ENCODE measurements at places on chromosomes 1 and 21. TPM values are rescaled to one million over a fixed set of nuclear protein-coding genes. Genes with fewer than 3 reads are reported as not detected.
A peak's percentile ranks its signal among the peaks of the same experiment; 100 is the strongest.

DNA sequence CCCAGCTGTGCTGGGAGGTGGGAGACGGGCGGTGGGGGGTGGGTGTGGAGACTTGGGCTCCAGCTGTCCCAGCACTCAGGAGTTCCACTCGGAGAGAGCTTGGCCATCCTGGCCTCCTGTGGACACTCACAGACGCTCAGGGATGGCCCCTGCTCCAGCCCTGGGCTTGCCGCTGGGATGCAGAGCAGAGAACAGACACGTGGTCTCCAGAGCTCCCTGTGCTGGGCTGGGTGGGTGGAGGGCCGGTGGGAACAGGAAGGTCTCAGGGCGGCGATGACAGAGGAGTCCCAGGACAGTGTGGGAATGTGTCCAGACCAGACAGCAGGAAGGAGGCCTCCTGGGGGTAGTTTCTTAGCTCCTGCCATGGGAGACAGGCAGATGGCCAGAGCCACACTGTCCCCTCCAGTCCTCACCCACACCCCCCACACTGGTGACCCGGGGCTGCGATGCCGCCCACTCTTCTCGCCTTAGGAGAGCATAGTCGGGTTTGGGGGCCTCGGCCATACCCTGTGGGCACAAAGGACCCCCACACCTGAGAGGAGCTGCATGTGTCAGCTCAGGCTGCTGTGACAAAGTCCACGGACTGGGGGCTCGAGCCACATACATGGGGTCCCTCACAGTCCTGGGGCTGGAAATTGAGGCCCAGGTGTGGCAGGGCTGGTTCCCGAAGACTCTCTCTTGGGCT, 2.0 kb downstream of the KRTAP10-9 start:
- peak; percentile 73 for DNase-seq
- H3K27ac ChIP-seq: no peak overlapping the region
- H3K36me3 ChIP-seq: peaks cover 15% of the 10 kb centered on the region
- no peak overlapping the region for H3K4me3 ChIP-seq
- peaks cover 8% of the 10 kb centered on the region for H3K27me3 ChIP-seq
- no peaks in the 10 kb centered on the region for H3K4me1 ChIP-seq

- H3K36me3 ChIP-seq: no peaks in the 10 kb centered on the region
- DNase-seq: peak; percentile 67
Measured at GRCh38 chr1:109788695-109789521, 25.2 kb upstream of the EPS8L3 start.

DNA sequence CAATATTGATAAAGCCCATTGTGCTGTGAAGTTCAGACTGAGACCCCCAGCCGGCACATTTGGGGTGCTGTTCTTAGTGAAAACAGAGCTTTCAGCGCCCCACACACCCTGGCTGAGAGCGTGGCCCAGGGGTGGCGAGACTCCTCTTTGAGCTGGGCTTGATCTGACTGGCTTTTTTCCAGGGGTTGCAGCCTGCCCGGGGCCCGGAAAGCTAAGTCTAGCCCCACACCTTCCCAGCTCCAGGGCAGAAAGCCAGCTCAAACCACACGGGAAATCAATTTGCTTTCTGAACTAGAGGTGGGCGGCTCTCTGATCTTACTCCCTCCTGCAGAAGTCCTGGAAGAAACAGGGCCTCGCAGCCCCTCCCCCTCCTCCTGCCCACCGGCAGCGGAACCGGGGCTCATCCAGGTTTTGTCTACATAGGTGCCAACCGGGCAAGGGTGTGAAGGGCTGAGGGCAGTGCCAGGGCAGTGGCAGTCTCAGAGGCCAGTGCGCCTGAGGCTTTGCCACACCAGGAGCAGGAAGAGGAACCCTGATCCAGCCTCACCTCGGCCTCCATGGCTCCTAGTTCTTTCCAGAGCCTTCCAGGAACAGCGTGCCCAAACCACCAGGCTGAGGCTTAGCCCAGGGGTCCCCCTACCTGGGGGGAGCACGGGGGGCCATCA, 155.3 kb downstream of the NPHP4 start:
- H3K4me3 ChIP-seq: no peak overlapping the region
- H3K36me3 ChIP-seq: no peaks in the 10 kb centered on the region
- no peak overlapping the region for H3K27ac ChIP-seq

GRCh38 chr1:33271666-33272505, 15.6 kb downstream of the ZNF362 start:
- peak overlapping the region; percentile 52 for H3K27ac ChIP-seq
- H3K4me3 ChIP-seq: no peak overlapping the region
- H3K36me3 ChIP-seq: peaks cover 8% of the 10 kb centered on the region
- no peaks in the 10 kb centered on the region for H3K27me3 ChIP-seq
- DNase-seq: no peak

GRCh38 chr1:162137179-162137960, 67.9 kb downstream of the NOS1AP start:
- H3K4me1 ChIP-seq: peaks cover 22% of the 10 kb centered on the region
- no peaks in the 10 kb centered on the region for H3K27me3 ChIP-seq
- DNase-seq: no peak
- H3K4me3 ChIP-seq: no peak overlapping the region

- H3K27me3 ChIP-seq: no peaks in the 10 kb centered on the region
- H3K4me3 ChIP-seq: no peak overlapping the region
- H3K4me1 ChIP-seq: peaks cover 6% of the 10 kb centered on the region
- H3K27ac ChIP-seq: no peak overlapping the region
Measured at GRCh38 chr1:236168716-236169429, 26.5 kb downstream of the GPR137B start.

GRCh38 chr1:224762046-224762445, 145.9 kb downstream of the CNIH3 start:
- H3K27me3 ChIP-seq: peaks cover 21% of the 10 kb centered on the region
- no peak overlapping the region for H3K27ac ChIP-seq
- no peak overlapping the region for H3K4me3 ChIP-seq
- no peaks in the 10 kb centered on the region for H3K4me1 ChIP-seq
- peaks cover 2% of the 10 kb centered on the region for H3K36me3 ChIP-seq

GRCh38 chr1:23634840-23635651, 56.6 kb upstream of the RPL11 start:
- no peaks in the 10 kb centered on the region for H3K27me3 ChIP-seq
- H3K27ac ChIP-seq: peak overlapping the region; percentile 74
- peaks cover 24% of the 10 kb centered on the region for H3K4me1 ChIP-seq
- peak overlapping the region; percentile 61 for H3K4me3 ChIP-seq

DNA sequence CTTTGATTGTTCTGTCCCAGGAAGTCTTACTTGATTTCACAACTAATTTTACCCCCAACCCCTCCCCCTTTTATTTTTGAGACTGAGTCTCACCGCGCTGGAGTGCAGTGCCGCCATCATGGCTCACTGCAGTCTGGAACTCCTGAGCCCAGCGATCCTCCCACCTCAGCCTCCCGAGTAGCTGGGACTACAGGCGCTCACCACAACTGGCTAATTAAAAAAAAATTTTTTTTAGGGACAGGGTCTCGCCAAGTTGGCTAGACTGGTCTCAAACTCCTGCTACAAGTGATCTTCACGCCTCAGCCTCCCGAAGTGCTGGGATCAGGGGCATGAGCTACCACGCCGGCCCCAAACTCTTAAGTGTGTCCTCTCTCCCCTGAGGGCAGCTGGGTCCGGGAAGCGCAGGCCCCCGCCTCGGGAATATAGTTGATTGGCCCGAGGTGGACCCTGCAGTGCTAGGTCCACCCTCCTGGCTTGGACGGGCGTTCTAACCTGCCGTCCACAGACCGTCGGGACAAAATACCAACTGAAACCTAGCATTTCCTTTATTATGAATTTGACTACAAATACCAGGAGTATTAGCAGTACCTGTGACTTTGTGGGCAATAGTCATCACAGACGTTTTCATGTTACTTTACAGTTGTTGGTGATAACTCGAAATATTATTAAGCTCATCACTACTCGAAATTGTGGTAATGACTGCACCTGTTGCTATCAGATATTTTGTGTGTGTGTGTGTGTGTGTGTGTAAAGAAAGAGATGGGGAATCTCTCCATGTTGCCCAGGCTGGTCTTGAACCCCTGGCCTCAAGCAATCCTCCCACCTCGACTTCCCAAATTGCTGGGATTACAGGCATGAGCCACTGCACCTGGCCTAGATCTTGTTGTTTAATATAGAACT, 642 bp upstream of the PARP1 start:
- H3K4me1 ChIP-seq: peaks cover 39% of the 10 kb centered on the region
- DNase-seq: no peak
- H3K4me3 ChIP-seq: peak overlapping the region; percentile 94
- H3K27ac ChIP-seq: peak overlapping the region; percentile 75
- H3K36me3 ChIP-seq: no peaks in the 10 kb centered on the region

DNA sequence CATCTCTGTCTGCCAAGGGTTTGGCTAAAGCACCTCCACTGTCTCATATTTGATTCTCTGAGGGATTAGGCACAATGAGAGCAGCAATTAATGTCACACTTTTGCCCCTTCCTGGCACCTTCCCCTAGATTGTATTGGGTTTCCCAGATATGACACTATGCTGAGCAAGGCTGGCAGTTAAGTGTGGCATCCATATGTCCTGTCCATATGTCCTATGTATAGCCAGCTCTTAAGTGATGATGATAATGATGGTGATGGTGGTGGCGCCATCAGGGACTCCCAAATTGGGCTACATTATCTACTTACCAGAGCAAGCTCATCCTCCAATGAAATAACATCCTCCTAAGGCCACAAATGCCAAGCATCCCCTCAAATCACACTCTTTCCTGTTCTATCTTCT, 13.5 kb upstream of the LORICRIN start:
- H3K36me3 ChIP-seq: no peaks in the 10 kb centered on the region
- no peak overlapping the region for H3K4me3 ChIP-seq
- no peaks in the 10 kb centered on the region for H3K4me1 ChIP-seq
- peaks cover 17% of the 10 kb centered on the region for H3K27me3 ChIP-seq
- H3K27ac ChIP-seq: no peak overlapping the region

DNA sequence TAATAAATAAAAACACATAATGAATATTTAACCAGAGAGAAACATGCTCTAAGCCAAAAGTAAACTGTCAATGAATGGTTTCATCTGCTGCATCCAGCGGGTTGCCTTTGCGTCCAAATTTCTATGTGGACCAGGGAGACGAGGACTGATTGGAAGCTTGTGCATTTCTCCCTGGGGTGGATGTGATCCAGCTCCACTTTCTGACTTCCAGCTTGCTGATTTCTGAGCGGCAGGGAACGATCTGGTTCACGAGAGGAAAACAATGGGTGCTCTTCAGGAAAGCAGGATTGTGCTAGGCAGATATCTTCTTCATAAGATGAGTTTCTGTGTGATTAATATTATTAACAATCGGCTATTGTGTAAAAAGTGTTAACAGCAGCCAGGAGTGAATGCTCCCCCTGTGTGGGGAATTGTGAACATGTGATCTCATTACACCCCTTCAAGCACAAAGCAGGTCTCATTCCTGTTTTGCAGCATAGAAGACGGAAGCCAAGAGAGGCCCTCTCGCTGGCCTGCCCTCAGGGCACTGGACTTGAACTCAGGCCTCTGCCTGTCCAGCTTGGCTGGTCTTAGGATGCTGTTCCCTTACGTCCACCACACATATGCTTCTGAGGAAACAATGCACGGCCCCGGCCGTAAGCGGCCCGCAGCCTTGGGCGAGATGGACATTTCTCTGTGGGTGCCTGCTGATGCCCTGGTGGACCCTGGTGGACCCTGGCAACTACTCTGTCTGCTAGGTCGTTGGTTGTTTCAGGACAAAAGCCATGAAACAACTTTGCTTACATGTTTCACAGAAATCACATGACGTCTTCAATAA, 183.4 kb upstream of the C1orf174 start:
- no peak for DNase-seq
- no peak overlapping the region for H3K27ac ChIP-seq
- H3K36me3 ChIP-seq: no peaks in the 10 kb centered on the region
- peaks cover 3% of the 10 kb centered on the region for H3K27me3 ChIP-seq

GRCh38 chr1:112389689-112390088, 6.3 kb upstream of the CTTNBP2NL start:
- H3K27me3 ChIP-seq: no peaks in the 10 kb centered on the region
- H3K27ac ChIP-seq: peak overlapping the region; percentile 72
- H3K36me3 ChIP-seq: no peaks in the 10 kb centered on the region
- DNase-seq: no peak
- no peak overlapping the region for H3K4me3 ChIP-seq

DNA sequence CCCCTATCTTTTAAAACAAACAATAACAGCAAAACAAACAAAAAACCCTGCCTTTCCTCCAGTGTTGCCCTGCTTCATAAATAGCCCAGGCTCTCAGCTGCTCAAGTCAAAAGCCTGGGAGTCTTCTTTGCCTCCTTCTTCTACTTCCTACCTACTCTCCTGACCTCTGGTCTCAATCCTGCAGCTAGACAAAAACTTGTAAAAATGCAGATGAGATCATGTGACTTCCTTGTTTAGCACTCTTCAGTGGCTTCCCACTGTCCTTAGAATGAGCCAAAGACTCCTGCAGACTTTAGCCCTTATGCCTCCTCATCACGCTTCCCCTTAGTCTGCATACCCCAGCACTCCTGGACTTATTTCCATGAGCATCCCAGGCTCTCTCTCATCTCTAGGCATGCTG, 55.0 kb upstream of the ZNF644 start:
- no peak overlapping the region for H3K27ac ChIP-seq
- DNase-seq: no peak
- H3K36me3 ChIP-seq: no peaks in the 10 kb centered on the region
- H3K27me3 ChIP-seq: no peaks in the 10 kb centered on the region

GRCh38 chr21:42544544-42544943, 30.9 kb downstream of the SLC37A1 start:
- no peaks in the 10 kb centered on the region for H3K27me3 ChIP-seq
- H3K4me1 ChIP-seq: no peaks in the 10 kb centered on the region
- no peak overlapping the region for H3K27ac ChIP-seq
- peaks cover 17% of the 10 kb centered on the region for H3K36me3 ChIP-seq
- DNase-seq: no peak

GRCh38 chr1:88188038-88188437, 496.0 kb upstream of the PKN2 start:
- no peaks in the 10 kb centered on the region for H3K4me1 ChIP-seq
- H3K36me3 ChIP-seq: no peaks in the 10 kb centered on the region
- DNase-seq: no peak
- H3K27me3 ChIP-seq: peaks cover 21% of the 10 kb centered on the region

DNA sequence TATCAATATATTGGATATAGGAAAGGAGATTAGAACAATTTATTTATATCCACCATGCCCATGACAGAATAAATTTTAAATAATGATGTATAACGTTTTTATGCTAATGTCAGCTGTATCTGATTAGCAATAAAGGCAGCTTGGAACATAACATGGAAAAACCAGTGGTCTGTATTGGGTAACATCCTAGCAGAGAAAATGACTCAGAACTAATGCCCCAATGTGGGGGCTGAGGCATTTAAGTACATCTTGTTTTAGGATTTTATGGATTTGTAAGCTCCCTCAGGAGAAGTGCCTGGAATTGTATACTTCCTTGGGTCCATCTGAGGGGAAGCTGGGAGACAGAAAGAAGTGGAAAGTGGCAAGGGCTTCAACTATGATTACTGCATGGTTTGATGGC, 82.3 kb downstream of the HMCN1 start:
- peaks cover 15% of the 10 kb centered on the region for H3K4me1 ChIP-seq
- H3K27ac ChIP-seq: no peak overlapping the region
- no peaks in the 10 kb centered on the region for H3K36me3 ChIP-seq
- no peaks in the 10 kb centered on the region for H3K27me3 ChIP-seq

GRCh38 chr1:178739285-178740045, 14.4 kb downstream of the RALGPS2 start:
- H3K27ac ChIP-seq: no peak overlapping the region
- no peak for DNase-seq
- no peak overlapping the region for H3K4me3 ChIP-seq
- no peaks in the 10 kb centered on the region for H3K4me1 ChIP-seq
- H3K36me3 ChIP-seq: peaks cover 17% of the 10 kb centered on the region
- no peaks in the 10 kb centered on the region for H3K27me3 ChIP-seq

- H3K4me1 ChIP-seq: no peaks in the 10 kb centered on the region
- peaks cover 14% of the 10 kb centered on the region for H3K27me3 ChIP-seq
- DNase-seq: no peak
- H3K4me3 ChIP-seq: no peak overlapping the region
Measured at GRCh38 chr1:90821788-90822359, 104.8 kb upstream of the BARHL2 start.

AADACL4 gene
- not detected for total RNA-seq

OR6F1 gene
- not detected for total RNA-seq

C21orf58 gene
- 13.9 TPM for total RNA-seq

FALEC gene
- not detected for total RNA-seq

SLC1A7 gene
- not detected for total RNA-seq

SH2D2A gene
- total RNA-seq: not detected

RXFP4 gene
- not detected for total RNA-seq
